ENCODE measurements at places on chromosomes 2 and 18. TPM values are rescaled to one million over a fixed set of nuclear protein-coding genes. Genes with fewer than 3 reads are reported as not detected.

DNA sequence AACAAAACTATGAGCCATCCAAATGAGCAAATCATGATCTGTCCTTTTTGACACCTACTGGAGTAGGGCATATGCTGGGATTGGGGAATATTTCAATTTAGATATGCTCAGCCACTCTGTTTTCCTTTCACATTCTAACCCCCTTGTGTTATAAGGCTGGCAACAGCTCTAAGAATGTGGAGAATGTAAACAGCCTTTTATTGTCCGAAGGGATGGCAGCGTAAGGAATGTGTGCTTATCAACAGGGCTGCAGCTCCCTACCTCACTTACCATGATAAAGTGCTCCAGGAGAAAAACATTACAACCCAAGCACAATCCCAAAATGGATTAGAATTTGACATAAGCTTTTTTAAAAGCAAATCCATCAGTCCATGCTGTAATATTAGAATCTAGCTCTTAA, 2.2 kb downstream of the NXPH2 start:
- peak; percentile 14 for DNase-seq

DNA sequence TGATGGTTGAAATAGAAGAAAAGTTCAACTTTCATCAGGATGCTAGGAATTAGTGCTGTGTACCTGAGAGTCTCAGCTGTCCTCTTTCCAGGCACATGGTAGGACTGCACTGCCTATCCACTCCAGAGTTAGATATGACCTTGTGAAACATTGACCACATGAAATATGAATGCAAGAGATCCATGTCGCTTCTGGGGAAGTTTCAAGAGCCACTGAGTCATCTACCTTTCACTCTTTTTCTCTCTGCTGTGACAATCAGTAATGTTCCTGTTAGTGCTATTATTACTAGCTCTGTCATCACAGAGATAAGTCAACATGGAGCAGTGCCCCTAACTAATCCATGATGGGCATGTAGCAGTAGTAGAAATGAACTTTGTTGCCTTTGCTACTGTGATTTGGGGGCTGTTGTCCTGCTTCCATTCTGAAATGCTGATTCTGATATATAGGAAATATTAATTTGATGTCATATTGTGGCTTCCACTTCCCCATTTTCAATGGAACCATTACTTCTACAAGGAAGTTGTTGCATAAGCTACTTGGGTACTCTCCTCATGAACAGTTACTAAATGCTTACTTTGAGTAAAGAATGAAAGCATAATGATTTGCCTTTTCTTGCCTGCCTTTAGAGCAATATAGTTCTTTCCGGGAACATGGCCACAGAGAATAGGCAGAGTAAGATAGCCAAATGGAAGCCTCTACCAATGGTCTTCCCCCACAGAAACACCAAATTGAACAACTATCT, 192.8 kb upstream of the ZNF521 start:
- DNase-seq: no peak

GRCh38 chr2:202099515-202099914, 26.5 kb downstream of the KIAA2012 start:
- peak; percentile 68 for DNase-seq

DNA sequence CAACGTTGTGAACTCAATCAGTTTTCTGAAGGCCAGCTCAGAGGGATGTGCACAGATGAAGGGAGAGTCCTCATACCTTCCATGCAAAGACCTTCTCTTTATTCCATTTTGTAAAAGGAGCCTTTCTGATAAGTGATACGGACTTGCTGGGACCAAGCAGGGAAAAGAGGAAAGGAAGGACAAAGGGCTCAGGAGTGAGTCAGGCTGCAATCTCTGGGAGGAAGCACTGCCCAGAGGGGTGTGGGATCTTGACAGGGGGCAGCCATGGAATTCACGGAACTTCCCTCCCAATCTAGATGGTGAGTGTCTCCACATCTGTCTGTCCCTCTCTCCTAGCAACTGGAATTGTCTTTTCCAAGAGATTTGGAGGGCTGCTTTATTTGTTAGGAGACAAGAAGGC, 281.4 kb upstream of the CELF4 start:
- DNase-seq: no peak

DNA sequence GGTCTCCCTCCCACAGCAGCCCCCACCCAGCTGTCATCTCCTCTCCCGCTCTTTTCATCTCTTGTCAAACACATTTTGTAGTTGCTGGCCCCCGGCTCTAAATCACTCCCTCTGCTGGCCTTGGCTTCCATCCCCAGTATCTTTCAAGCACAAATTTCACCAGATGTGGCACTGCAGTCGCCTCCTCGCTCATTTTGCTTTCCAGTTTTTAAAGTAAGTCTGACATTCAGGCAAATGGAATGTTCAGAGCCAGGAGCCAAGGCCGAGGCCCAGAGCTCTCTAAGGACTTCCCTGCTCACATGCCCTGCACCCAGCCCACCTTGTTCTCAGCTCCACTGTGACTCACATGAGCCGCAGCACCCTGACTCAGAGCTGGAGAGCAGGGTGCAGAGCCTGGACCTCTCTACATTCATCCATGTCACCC, 158.4 kb downstream of the GALNT14 start:
- peak; percentile 85 for DNase-seq

GRCh38 chr18:32019251-32019948, 775 bp downstream of the RNF125 start:
- DNase-seq: peak; percentile 1

DNA sequence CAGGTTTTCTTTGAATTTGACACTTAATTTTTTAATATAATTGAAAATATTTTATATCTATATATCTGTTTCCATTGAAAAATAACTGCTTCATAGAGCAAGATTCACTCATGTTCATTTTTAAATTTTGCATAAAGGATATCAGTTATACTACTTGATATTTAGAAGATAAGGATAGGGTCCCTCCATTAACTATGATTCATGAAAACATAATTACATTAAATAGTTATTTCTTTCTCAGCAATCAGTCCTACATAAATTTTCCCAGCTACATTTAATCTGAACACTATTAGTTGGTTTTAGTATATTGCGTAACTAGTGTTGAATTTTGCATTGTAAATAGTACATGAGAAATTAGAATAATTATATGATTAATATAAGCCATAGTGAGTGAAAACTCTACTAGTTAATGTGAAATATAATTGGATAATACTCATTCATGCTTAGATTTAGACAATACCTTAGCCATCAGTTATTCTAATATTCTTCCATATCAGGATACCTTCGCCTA, 42.7 kb downstream of the LRP1B start:
- DNase-seq: no peak

Gene KCNK3
- not detected for total RNA-seq

All from PC-9 (cell line).